ENCODE measurements at places on chromosomes 6 and 20. TPM values are rescaled to one million over a fixed set of nuclear protein-coding genes. Genes with fewer than 3 reads are reported as not detected.

DNA sequence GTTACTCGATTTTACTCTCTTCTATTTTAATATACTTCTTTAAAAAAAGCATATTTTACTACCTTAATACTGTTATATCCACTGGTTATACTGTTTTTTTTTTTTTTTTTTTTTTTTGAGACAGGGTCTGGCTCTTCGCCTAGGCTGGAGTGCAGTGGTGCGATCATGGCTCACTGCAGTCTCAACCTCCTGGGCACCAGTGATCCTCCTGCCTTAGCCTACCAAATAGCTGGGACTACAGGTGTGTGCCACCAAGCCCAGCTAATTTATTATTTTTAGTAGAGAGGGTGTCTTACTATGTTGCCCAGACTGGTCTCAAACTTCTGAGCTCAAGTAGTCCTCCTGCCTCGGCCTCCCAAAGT, 170.7 kb downstream of the DOK5 start:
- DNase-seq = no peak

The CD2AP gene
- 10.1 TPM for total RNA-seq

DNA sequence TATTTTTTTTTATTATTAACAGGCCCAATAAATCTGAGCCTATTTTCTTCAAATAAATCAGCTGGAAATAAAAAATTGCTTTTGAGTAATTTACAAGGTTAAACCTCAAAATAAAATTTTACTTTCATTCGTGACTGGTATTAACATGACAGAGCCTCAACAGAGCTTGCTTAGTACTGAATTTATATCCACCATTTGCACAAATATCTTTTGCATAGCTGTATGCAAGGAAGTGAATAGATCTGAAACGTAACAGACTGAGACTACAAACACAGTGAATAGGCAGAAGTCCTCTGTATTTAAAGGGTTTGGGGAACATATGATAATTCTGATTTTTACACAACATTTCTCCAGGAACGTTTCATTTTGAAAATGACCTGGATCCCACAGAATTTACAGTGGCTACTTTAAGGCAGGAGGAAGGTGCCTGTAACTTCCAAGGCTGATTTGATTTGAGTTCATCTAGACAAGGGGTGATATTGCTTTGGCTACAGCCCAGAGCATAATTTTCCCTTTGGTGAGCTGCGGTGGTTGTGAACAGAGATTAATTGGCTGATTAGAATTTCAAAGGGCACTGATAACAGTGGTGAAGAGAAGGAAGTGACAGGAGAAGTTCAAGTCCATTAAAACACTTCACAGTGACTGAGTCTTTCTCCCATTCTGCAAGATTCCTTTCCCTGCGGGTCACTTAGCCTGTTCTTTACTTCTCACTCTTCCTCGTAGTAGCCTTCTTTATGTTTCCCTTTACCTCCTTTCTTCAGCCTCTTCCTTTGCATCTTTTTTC, 121.2 kb upstream of the SASH1 start:
- no peak for DNase-seq

DNA sequence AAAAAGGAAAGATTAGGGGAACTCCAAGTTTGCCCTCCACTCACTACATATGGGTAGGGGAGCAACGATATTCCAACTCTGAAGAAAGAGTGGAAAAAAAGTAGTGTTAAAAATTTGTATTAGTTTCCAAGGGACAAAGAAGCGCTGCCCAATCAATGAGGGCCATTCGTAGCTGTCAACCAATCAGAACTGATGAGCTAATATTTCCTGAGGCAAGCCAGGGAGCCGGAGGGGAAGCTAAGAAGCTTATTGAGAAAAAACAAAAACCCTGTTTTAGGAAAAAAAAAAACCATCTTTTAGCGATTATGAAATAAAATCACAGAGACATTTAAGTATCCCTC, 59.5 kb downstream of the TRIM38 start:
- DNase-seq = no peak

DNA sequence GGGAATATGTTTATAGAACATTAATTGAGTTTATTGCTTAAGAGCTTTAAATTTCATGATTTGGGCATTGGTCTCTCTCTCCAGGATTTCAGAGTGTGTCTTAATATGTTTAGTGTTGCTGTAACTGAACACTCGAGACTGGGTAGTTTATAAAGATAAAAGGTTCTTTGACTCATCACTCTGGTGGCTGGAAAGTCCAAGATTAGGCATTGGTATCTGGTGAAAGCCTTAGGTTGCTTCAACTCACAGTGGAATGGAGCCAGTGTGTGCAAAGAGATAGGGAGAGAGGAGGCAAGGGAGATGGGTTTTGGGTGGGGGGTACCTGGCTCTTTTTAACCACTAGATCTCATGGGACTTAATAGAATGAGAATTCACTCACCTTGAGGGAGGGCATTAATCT, 35.6 kb upstream of the DTNBP1 start:
- DNase-seq = no peak

- DNase-seq = no peak
Measured at GRCh38 chr6:108974201-108974600, 120.4 kb downstream of the SESN1 start.

DNA sequence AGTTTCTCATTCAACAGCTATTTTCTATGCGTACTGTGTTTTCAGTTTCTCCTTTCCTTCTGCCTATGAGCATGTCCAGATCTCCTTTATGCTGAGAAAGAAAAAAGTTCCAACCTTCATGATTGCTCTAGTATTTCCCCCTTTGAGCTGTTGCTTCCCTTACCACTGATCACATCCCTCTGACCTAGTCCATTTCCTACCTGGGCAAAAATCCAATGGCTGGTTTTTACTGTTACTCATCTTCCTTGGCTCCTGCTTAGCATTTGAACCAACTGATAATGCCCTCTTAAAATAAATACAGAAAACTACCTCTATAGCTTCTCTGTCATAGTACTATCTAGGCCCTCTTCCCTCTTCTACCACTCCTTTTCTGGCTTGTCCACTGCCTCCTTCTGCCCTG, 6.0 kb downstream of the RFX6 start:
- no peak for DNase-seq

GRCh38 chr6:80988286-80988685, 764.2 kb downstream of the TENT5A start:
- DNase-seq = no peak

DNA sequence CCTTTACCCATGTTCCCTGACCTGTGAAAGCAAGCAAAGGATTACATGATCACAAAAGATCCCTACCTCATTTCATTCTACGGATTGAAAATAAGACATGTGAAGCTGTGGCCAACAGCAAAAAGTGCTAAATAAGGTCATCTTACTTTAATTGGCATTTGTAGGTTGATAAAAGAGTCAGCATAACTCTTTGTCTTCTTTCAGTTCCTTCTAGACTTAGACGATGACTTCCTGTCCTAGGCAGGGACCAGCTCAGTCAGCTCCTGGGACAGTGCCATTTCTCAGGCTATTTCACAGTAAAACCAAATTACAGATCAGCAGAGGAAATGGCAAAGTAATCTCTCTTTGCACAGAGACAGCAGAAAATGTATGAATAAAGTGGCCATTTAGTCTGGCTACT, 480.7 kb downstream of the RFPL4B start:
- peak; percentile 26 for DNase-seq

GRCh38 chr6:21905531-21905930, 312.0 kb downstream of the SOX4 start:
- no peak for DNase-seq

The MLN gene
- not detected for total RNA-seq

- no peak for DNase-seq
Measured at GRCh38 chr20:1920252-1920651, 25.0 kb downstream of the SIRPA start.

The DYNLT2 gene
- 0.62 TPM for total RNA-seq

DNA sequence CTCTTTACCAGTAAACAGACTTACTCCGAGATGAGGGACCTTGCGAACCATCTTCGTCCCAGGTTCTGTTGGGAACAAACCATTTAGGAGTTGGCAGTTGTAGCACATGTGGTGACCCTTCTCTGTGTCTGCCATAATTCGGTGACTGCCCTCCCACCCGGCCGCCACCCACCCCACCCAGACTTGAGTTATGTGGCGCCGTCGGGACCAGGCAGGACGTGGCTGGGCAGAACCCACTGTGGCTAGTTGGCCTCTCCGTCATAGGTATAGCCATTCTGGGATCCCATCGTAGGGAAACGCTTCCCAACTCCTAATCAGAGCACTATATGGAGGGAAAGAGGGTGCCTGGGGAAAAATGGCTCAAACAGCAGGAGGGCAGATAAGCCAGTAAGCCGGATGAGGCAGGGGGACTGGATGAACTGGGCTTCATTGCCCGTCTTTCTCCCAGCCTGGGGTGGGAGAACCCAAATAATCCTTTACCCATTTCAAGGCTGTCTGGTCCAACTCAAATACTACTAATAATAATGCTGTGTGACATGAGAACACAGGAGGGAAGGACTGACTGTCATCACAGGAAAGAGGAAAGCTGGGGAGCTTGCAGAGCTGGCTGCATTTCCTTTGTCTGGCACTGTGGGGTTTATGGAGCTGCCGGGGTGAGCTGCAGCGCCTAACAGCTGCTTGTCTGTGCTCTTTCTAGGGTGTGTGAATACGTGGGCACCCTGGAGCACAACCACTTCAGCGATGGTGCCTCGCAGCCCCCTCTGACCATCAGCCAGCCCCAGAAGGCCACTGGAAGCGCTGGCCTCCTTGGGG, 73.0 kb upstream of the PBOV1 start:
- DNase-seq = no peak

The THEMIS gene
- total RNA-seq = 0.37 TPM

- no peak for DNase-seq
Measured at GRCh38 chr6:3296078-3296477, 37.3 kb downstream of the PSMG4 start.

DNA sequence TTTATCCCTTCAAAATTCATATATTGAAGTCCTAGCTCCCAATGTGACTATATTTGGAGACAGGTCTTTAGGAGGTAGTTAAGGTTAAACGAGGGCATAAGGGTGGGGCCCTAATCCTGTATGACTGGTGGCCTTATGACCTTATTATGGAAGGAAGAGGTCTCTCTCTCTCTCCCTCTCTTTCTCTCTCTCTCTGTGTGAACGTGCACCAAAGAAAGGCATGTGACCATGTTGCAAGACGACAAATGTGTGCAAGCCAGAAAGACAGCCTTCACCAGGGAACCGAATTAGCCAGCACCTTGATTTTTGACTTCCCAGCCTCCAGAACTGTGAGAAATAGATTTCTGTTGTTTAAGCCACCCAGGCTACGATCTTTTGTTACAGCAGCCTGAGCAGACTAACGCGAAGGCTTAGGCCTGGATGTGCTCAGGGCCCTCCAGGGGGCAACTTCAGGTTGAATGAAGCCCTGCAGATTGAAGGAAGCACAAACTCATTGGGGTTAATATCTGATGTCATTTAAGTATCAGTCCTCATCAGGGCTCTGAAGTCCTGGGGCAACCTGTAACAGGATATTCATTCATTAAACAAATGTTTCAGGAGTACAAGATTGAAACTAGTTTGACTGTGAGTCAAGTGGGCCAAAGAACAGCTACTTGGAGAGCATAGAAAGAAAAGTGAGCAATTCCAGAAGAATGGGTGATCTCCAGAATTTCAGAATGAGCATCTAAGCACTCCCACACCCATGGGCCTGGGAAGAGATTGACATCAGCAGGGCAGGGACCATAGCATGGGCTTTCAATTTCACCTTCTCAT, 157.4 kb upstream of the TNFAIP3 start:
- DNase-seq = no peak

The ADGRB3 gene
- 0.89 TPM for total RNA-seq

The MMP24 gene
- total RNA-seq = 0.45 TPM

GRCh38 chr6:16471910-16472297, 233.5 kb downstream of the GMPR start:
- DNase-seq = no peak

DNA sequence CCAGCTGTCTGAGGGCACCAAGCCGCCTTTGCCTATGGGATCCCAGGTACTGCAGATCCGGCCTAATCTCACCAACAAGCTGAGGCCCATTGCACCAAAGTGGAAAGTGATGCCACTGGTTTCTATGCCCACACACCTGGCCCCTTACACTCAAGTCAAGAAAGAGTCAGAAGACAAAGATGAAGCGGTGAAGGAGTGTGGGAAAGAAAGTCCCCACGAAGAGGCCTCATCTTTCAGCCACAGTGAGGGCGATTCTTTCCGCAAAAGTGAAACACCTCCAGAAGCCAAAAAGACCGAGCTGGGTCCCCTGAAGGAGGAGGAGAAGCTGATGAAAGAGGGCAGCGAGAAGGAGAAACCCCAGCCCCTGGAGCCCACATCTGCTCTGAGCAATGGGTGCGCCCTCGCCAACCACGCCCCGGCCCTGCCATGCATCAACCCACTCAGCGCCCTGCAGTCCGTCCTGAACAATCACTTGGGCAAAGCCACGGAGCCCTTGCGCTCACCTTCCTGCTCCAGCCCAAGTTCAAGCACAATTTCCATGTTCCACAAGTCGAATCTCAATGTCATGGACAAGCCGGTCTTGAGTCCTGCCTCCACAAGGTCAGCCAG, 283.0 kb downstream of the TSHZ2 start:
- no peak for DNase-seq

GRCh38 chr6:144630857-144631256, 345.7 kb downstream of the UTRN start:
- DNase-seq = no peak

The JPH2 gene
- total RNA-seq = 182 TPM

DNA sequence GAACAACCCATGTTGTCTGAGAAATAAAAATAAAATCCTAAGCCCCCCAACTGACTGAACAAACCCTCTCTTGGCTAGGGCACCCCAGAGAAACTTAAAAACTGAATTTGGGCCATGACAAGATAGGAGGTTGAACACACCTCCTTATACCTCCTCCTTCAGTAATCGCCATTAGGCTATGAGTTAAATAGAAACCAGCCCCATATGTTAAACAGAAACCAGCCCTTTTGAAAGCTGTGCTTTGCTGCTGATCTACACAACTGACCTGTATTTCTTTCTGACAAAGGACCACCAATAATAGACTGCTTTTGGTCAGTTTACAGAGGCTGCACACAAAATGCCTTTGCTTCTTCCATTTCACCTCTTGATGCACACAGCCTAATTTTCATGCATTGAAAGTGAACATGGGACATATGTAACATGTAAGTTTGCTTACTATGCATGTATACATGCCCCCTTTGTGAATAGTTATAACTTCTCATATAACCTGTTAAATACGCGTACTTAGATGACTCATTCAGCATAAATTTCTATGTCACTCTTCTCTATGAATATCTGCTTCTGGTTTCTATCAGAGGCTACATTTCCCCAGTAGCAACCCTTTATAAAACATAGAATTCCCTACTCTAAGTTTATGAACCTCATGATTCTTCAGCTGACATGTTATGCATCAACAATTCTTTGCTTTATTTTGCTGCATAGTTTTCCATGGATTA, 462.9 kb downstream of the COL12A1 start:
- DNase-seq = no peak

The LHFPL5 gene
- total RNA-seq = not detected

GRCh38 chr20:58839474-58839874, 11.2 kb downstream of the GNAS-AS1 start:
- DNase-seq = peak; percentile 65

The TMEM200A gene
- 0.15 TPM for total RNA-seq

Data from left ventricle myocardium superior (tissue), 1 donor.